ENCODE measurements at places on chromosomes 13 and 19.
A peak's percentile ranks its signal among the peaks of the same experiment; 100 is the strongest.

DNA sequence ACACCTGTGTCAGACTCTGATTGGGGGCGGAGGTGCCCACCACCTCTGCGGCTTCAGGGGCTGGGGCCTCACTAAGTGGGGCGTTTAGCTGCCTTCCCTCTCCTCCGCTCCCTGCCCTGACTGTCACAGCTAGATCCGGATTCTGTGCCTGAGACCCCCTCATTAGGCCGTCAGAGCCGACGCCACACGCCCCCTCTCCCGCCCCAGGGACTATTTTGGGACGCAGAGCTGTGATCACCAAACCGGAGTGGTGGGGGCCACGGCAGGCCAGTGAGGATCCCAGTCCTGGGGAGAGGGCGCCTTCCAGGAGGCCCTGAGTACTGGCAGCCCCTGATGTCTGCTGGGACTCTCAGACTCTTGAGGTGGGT lies 762 bp downstream of the KANK3 start:
- DNase-seq, result no peak

- DNase-seq, result no peak
Measured at GRCh38 chr19:54428323-54429175, 13.3 kb downstream of the TTYH1 start.

DNA sequence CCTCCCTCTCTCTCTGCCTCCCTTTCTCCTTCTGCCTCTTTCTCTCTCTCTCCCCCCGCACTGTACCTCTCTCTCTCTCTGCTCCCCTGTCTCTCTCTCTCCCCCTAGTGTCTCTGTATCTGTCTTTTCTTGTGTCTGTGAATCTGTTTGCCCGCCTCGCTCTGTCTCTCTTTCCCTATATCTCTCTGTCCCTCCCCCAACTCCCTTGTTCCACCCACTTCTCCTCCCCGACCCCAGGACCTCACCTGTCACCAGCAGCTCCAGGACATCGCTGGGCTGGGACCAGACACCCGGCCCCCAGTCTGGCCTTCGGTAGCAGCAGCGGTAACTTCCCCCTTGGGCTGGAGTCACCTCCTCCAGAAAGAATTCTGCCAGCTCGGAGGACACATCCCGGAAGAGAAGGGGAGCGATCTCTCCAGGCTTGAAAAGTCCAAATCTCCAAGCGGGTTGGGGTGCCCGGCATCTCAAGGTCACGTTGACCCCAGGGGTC lies 3.9 kb downstream of the OSCAR start:
- no peak for DNase-seq

GRCh38 chr13:50845211-50845610 lies 1.7 kb upstream of the DLEU7 start:
- peak; percentile 88 for DNase-seq

DNA sequence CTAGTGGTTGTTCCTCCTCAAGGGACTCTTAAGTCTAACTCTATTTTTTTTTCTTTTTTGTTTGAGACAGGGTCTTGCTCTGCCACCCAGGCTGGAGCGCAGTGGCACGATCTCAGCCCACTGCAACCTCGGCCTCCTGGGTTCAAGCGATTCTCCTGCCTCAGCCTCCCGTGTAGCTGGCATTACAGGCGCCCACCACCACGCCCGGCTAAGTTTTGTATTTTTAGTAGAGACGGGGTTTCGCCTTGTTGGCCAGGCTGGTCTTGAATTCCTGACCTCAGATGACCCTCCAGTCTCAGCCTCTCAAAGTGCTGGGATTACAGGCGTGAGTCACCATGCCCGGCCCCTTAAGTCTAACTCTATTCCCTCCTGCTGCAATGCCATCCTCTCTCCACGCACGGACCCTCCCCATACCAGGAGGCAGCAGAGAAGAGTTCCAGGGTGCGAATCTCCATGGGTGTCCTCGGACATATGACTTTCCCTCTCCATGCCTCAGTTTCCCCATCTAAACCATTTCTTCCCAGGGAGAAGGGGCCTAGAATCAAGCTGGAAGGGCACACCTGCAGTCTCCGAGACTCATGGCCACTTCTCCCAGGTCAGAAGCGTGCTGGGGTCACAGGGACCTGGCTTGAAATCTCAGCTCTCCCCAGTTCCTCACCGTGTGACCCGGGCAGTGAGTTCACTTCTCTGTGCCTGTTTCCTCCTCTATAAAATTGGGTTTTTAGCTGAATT lies 6.0 kb upstream of the BCL3 start:
- DNase-seq, result no peak

GRCh38 chr13:108102771-108103170 lies 112.6 kb downstream of the LIG4 start:
- no peak for DNase-seq

- DNase-seq, result no peak
Measured at GRCh38 chr19:38670921-38671398, 23.5 kb downstream of the ACTN4 start.

DNA sequence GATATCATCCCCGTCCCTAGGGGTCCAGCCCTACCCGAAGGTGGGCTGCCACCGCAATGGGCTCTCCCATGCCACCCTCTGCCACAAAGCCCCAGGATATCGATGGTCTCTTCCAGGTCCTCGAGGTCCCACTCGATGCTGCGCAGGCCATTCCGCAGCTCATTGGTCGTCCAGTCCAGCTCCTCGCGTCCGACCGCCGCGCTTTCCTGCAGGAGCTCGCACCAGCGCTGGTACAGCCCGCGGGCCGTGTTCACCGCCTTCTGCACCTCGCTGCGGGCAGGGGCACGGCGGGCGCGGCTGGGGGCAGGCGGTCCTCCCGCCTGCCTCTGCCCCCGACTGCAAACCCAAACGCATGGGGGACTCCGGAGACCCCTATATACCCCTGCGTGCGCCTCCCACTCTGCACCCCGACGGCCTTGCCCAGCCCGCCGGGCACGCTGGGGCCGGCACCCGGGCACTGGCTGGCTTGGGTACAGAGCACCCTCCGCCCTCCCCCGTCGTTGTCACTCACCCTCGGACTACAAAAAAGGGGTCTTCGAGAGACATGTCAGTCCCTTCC lies 468 bp downstream of the STX10 start:
- DNase-seq, result no peak

GRCh38 chr19:53866865-53867224 lies 838 bp upstream of the MYADM start:
- DNase-seq, result no peak

DNA sequence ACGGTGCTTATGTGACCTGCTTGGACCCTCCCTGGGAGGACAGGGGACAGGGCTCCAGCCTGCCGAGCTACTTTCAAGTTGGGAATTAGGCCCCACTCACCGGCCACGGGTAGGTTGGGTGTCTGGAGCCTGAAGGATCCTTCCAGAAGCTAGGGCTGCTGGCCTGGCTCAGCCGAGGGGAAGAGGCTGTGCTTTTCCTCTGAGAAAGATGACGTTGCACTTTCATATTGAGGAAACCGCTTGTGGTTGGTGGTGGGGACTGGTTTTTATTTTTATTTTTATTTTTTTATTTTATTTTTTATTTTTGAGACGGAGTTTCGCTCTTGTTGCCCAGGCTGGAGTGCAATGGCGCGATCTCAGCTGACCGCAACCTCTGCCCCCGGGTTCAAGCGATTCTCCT lies at the start of gene TMEM150B:
Gene TMEM150B, minus strand, starts transcription at position 170 of the 400 bp plus-strand sequence. CDS start 4,305 bp downstream, outside the sequence.
- no peak for DNase-seq

- no peak for DNase-seq
Measured at GRCh38 chr13:62209529-62209928, 793.9 kb upstream of the PCDH20 start.

DNA sequence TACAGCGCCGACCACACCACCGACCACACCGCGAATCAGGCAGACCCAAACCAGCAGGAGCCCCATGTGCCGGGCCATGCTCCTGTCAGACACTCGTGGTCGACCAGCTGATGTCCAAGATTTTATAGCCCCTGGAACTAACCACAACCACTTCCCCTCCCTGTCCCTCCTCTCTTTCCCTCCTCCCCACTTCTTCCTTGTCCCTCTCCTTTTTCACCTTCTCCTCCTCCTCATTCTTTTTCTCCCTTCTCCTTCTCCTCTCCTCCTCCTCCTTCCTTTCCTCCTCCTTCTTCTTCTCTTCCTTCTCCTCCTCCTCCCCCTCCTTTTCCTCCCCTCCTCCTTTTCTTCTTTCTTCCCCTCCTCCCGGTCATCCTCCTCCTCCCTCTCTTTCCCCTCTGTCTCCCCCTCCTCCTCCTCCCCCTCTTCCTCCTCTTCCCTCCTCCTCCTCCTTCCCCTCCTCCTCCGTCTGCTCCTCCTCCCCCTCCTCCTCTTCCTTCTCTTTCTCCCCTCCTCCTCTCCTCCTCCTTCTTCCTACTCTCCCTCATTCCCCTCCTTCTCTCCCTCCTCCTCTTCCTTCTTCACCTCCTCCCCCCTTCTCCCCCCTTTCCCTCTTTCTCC lies 670 bp downstream of the BSPH1 start:
- no peak for DNase-seq

GRCh38 chr13:79011179-79011578 lies 352.2 kb upstream of the OBI1 start:
- DNase-seq, result no peak

- no peak for DNase-seq
Measured at GRCh38 chr13:26951581-26952177, 191.1 kb upstream of the GPR12 start.

DNA sequence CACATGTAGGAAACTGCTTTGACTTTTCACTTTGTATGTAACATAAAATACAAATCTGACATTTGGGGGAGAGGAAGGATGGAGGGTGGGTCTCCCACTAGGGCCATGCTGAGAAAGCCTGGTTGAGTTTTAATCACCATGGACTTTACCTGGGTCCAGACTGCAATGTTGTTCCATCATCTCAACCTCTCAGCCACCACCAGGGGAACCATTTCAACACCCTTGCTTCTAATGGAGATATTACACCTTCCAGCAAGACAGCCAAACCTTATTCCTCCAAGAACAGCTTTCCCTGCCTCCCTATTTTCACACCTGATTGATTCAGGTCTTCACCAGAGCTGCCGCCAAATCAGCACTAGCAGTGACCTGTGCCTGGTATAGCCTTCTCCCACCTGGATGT lies 56.0 kb downstream of the ZAR1L start:
- no peak for DNase-seq

GRCh38 chr13:26327940-26328725 lies 74.2 kb downstream of the CDK8 start:
- DNase-seq, result no peak

- no peak for DNase-seq
Measured at GRCh38 chr13:78674638-78675037, 15.7 kb upstream of the OBI1 start.

DNA sequence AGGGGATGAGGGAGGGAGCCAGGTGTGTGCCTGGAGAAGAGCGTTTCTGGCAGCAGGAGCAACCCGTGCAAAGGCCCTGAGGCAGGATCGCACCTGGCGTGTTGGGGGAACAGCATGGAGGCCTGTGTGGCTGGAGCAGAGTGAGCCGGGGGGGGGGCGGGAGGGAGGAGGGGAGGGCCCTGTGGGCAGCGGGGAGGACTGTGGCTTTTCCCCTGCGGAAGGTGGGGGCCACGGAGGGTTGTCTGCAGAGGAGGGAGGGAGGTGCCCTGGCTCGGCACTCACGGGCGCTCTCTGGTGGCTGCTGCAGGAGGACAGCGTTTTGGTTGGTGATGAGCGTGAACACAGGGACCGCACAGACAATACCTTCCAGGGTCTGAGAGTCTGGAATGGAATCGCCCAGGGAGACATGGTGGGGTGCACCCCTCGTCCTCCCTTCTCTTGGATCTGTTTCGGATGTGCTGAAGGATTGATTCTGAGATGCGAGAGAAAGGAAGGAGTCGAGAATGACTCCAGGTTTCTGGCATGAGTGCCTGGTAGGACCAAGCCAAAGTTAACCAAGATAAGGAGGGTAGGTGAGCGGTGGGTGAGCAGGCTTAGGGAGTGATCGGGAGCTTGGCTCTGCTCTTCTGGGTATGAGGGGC lies 6.5 kb downstream of the RAB11B start:
- DNase-seq, result no peak

GRCh38 chr13:73900591-73900990 lies 233.6 kb downstream of the KLF12 start:
- no peak for DNase-seq

DNA sequence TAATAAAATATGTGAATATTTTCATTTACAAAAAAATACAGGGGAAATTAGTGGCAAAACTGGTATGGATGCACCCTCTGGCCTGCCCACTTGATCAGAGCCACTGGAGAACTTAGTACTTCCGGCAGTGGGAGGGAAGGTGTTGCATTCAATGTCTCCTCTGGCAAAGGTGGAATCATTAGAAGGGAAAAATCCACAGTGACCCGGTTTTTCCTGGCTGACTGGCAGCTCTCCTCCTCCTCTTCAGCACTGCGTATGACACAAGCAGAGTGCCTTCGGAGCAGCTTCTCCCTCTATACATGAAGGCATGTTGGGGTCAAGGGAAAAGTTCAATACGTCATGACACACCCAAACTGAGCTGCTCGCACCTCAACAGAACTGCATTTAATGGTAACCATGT lies 102.0 kb upstream of the SLC15A1 start:
- DNase-seq, result no peak
